ENCODE measurements at places on chromosomes 6 and 20.

- DNase-seq: no peak
Measured at GRCh38 chr6:13418844-13419243, 68.6 kb downstream of the GFOD1 start.

- no peak for DNase-seq
Measured at GRCh38 chr6:33691456-33692077, 19.9 kb downstream of the UQCC2 start.

DNA sequence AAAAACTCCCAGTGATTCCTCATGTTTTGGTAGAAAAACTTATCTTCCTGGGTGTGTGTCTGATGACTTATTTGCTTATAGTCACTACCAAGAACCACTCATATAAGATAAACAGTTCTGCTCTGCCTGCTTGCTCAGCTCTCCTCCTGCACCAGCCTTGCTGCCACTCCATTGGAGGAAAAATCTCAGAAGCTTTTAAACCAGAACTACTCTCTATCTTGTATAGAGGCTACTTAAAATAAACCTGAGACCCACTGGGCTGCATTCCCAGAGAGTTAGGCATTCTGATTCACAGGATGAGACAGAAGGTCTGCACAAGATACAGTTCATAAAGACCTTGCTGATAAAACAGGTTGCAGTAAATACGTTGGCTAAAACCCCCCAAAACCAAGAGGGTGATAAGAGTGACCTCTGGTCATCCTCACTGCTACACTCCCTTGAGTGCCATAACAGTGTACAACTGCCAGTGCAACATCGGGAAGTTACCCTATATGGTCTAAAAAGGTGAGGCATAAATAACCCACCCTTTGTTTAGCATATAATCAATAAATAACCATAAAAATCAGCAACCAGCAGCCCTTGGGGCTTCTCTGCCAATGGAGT is 728.3 kb downstream of the EPHA7 start:
- DNase-seq: no peak

- no peak for DNase-seq
Measured at GRCh38 chr6:111291336-111292259, 191.4 kb downstream of the REV3L start.

DNA sequence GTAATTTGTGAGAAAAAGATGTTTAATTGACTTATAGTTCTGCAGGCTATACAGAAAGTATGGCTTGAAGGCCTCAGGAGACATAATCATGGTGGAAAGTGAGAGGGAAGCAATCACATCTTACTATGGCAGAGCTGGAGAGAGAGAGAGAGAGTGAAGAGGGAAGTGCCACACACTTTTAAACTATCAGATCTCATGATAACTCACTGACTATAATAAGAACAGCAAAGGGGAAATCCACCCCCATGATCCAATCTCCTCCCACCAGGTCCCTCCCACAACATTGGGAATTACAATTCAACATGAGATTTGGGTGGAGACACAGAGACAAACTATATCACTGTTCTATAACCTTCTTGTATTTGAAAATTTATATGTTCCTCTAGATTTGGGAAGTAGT is 117.2 kb upstream of the BMP5 start:
- DNase-seq: no peak

- no peak for DNase-seq
Measured at GRCh38 chr6:161694995-161695394, 421.1 kb upstream of the AGPAT4 start.

GRCh38 chr6:10555625-10556309 is 34.6 kb downstream of the GCNT2 start:
- peak; percentile 10 for DNase-seq

DNA sequence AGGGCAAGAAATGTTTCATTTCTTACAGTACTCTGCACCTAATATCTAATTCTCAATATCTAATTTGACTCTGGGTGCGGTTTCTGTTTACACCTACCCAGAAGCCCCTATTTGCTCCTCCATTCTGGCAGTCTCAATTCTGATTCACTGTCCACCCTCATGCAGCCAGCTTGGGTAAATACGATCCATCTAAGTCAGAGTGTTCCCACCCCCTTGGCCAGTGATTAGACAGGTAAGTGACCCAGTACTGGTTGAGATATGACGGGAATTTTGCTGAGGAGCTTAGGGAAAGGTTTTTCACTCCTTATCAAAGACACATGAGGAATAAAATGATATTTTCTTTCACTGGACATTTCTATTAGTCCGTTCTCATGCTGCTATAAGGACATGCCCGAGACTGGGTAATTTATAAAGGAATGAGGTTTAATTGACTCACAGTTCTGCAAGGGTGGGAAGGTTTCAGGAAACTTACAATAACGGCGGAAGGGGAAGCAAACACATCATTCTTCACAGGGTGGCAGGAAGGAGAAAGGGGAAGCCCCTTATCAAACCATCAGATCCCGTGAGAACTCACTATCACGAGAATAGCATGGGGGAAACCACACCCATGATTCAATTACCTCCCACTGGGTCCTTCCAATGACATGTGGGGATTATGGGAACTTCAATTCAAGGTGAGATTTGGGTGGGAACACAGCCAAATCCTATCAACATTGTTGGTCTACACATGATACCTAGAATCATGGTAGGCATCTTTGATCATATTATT is 29.4 kb downstream of the GLO1 start:
- no peak for DNase-seq

DNA sequence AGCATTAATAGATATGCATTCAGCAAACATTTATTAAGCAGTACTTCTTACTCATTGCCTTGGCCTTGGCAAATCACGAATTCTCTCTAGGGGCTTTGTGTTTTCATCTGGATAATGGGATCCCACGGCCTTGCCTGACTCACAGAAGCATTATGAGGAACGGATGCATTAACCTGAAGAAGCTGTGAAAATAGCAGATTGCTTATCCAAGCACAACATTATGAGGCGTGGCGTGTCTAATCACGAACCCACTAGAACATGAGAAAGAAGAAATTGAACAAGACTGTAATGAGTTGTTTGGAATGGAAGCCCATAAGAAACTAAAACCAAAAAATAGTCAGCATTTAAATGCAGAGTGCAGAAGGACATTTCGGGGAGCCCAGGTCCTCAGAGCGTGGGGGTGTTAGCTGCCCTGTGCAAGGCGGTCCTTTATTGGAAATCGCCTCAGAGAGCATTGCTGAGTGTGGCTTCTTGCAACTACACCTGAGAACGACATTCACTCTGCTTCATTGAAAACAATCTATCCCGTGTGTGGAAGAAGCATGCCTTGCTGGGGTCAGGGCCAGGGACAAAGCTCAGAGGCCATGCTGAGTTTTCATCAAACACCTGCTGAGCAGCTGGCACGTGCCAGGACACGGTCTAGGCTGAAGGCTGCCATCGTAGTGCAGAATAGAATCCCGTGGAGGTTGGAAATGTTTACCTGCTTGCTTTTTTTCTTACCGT is 179.9 kb downstream of the ZDHHC14 start:
- DNase-seq: no peak

DNA sequence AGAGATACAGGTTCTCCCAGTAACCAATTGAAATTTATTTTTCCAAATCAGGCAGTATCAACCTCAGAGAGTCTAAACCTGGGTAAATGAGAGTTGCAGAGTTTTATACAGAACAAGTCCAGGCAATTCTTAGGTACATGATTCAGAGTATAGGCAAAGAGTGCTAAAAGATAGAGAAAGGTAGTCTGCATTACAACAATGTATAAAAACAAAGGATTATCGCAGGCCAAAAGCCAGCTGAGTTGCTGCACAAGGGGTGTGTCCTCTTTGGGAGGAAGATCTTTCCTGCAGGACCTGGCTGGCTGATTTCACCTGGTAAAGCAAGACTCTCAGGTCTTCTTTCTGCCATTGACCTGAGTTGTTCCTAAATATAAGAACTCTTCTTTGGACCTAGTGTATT is 48.9 kb upstream of the ECHDC1 start:
- DNase-seq: no peak

GRCh38 chr6:12294851-12295536 is 4.8 kb downstream of the EDN1 start:
- no peak for DNase-seq

- no peak for DNase-seq
Measured at GRCh38 chr6:22657352-22657980, 88.1 kb downstream of the HDGFL1 start.

DNA sequence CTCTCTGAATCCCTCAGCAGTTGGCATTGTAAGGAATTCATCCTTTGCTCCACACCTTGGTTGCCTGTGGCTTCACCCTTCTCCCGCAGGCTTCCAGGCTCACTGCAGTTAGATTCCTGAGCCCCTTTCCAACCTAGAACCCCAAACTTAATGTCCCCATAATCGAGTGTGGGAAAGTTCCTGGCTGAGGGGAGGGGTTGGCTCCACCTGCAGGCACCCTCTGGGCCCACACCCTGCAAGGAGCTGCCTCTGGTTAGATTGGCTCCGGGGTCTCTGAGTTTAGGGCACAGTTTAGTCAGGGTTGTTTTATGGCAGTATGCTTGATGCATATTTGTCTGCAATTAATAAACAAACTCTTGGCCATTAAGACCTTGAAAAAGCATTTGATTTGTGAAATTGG is 63.4 kb downstream of the MTHFD1L start:
- no peak for DNase-seq

DNA sequence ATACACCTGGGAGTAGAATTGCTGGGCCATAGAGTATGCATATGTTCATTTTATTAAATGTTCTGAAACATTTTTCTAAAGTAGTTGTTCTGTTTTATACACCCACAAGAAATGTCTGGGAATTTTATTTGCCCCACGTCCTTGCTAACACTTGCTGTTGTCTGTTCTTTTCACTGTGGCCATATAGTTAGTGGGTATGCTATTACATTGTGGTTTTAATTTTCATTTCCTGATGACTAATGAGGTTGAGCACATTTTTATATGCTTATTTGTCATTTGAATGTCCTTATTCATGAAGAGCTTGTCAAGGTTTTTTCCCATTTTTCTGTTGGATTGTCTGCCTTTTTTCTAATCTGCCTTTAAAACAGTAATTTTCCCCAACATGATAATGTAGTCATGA is 41.5 kb upstream of the TGM3 start:
- no peak for DNase-seq

GRCh38 chr6:7267466-7268091 is 45.4 kb downstream of the SSR1 start:
- peak; percentile 59 for DNase-seq
